ENCODE measurements at places on chromosomes 6 and 20.

DNA sequence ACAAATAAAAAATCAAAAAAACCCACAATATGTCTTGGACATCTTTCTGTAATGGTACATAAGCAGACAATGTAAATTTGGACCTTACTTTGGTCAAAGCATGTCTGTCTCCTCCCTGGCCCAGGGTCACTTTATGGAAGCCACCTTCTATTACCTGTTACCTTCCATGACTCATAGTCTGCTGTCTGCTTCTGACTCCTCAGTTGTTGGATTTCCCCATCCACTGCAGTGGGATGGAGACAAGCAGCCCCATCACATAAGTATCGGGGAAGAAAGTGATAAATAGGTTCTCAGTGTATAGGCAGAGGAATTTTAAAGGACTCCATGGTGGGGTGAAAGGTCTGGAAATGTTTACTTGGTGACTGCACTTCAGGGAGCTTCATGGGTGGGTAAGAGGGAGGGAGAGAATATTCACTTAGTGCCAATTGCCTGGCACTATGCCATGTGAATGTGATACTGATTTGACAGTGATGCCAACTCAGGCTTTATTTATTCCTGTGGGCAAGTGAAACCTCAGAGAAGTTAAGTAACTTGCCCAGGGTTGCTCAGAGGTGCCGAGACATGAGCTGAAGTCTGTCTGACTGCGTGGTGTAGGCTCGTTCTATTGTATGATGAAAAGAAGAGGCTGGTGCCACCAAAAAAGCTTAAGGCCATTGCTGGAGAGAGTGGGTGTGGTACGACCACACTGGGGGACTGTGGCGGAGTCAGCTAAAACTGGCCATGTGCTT lies 175.6 kb upstream of the RNF24 start:
- no peak for DNase-seq

DNA sequence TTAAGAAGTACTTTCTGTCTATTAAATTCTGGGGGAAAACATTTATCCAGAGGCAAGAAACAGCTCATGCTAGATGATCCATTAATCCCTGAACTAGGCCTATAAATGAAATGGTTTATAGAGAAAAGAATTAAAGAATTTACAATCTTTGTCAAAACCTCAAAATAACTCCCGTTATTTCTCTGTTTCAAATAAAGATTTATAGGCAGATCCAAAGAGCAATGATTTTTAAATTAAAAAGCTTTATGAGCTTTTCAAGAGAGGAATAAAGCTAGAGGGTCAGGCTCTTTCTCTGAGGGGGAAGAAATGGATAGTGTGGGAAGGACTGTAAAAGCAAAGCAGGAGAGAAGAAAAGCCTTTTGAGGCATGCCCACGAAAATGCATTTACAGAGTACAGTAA lies 82.5 kb upstream of the OGFRL1 start:
- no peak for DNase-seq

- DNase-seq = no peak
Observed at GRCh38 chr6:123598011-123598410, 38.7 kb downstream of the TRDN start.

DNA sequence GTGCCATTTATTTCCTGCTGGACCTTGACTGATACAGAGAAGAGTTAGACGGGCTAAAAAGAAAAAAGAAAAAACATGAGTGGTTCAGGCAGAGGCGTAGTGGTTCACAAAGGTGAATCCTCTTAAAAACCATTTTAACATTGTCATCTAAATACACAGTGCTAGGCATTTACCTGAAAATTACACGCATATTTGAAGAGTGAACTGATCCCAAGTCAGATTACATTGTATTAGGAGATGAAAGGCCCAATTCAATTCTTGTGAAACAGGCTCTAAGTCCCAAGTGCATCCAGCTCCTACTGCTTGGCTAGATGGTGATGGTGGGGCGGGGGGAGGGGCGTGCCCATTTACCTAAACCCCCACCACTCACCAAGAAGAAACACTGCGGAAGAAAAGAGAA lies 46.7 kb upstream of the ATXN1 start:
- no peak for DNase-seq

- DNase-seq = peak; percentile 32
Observed at GRCh38 chr6:106439459-106439858, 78.9 kb downstream of the CRYBG1 start.

GRCh38 chr6:137370871-137371633 lies 123.1 kb downstream of the OLIG3 start:
- no peak for DNase-seq

DNA sequence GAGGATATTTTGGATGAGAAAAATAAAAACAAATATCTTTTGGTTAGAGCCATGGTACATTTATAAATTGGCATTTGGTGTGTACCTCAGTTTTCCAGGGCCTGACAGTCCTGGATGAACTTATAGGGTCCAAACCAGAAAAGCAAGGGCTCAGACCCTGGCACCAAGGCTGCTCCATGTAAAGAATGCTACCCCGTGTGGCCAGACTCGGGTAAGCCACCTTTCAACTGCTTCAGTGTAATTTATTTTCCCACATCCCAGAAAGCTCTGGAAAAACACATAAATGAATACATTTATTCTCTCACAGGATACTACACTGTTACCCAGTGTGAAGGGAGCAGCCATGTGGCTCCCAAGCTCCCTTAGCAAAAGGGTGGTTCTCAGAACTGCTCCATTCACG lies 13.8 kb downstream of the MRPL14 start:
- no peak for DNase-seq

DNA sequence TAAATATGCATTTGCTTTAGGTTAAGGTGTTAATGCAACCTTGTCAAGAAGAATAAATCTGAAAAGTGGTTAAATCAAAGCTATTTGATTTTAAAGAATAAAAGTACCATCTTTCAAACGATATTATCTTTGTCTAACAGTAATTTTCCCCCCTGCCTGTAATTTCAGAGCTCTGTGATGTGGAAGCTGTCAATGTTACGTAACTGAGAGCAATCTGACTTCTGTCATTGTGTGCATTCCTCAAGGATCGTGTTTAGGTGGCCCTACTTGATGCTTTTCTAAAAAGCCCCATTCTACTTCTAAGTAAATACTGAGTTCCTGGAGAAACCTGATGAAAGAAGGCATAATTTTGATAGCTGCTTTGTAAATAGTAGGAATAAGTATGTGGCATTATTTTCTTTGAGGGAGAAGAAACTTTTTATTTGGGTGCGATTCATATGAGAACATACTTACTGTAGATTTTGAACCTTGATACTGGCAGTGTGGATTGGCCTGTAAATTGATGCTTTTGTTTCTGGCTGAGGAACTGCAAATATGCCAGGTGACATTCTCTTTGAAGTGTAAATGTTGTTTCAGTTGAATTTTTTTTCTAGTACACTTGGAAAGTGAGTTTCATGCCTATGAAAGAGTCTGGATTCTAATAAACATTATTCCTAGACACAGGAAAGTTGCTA lies 529.6 kb upstream of the FLRT3 start:
- no peak for DNase-seq

DNA sequence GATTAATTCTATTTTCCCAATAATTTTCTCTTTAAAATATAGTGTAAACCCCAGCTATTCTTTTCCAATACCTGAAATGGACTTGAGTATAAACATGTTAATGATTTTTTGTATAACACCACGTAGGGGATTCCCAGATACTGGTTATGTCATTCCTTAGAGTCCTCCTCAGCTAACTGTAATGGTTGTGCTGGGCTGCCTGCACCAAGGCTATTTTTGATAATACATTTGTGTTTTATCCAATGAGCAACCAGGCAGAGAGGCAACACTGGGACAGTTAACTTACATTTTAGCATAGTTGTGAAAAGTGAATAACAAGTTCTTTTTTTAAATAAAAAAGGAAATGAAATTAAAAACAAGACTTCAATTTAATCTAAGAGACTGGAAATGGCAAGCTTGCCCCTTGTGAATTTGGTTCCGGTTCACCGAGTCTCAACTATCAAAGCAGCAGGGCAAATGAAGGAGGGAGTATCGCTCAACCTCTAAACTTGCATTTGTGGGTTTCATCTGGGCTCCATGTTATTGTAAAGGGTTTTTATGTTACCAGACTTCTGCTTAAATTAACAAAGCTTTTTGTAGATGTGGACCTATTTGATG lies 18.8 kb upstream of the BACH2 start:
- no peak for DNase-seq

DNA sequence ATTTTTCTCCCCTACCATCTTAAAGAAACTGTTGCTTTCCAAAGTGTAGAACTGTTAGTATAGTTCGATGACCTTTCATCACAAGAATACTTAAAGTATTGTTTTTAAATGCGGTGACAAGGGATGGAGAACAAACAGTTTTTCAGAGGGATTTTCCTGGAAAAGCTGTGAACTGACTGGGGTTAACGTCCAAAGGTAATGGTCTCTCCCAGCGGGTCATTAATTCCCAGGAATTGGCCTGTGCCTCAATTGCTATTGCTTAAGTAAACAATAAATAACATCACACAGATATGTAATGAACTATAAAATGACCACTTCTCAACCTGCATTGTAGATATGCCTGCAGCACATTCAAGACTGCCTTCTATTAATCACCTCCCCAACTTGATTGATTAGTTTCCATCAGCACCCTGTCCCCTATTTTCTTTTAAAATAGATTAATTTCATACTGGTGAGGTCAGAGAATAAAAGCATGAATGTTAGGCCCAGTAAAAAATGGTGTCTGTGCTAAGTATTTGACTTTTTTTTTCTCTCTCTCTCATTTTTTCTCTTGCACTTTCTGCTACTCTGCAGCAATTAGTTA lies 268.2 kb downstream of the SAMD5 start:
- DNase-seq = no peak

DNA sequence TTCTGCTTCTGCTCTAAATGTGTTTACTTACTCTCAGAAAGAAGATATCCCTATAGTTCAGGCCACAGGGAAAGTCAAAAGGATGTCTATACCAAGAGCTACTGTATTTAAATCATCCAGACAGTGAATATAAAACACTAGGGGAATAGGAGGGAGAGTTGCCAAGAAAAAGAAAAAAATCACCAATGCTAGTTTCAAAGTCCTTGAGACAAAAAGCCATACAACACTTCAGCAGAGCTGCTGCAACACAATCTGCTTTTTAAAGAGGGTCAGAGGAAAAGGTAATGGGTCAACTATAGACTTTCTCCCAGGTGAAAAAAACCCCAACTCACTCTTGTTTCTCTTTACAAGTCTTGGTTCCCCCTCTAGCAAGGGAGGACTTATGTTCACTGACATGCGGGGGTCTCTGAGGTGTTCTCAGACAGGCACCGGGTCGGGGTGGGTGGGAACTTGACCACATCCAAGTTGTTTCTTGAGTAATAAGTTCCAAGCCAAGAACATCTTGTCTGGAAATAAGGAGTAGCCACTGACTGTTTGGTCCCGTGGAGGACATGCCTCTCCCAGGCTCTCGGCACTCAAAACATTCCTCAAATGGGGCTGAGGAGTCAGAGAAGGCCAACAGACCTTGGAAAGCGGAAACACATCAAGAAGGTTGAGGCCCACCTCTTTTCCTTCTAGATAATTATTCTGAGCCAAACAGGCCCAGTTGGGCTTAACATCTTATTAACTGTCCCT lies 47.7 kb downstream of the GJA10 start:
- DNase-seq = no peak

DNA sequence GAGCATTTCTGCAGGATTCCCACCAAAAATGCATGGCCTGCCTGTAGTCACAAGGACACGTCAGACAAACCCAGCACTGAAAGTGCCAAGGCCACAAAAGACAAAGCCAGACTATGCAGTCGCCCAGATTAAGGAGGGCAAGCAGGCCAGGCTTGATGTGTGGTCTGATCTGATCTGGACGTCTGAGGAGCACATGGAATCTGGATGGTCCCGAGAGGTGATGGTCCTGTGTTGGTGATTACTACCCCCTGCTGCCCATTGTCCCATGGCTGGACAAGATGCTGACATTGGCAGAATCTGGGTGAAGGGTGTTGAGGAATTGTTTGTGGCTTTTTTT lies 17.1 kb downstream of the NPEPL1 start:
- no peak for DNase-seq

- DNase-seq = peak; percentile 75
Observed at GRCh38 chr20:1900321-1900801, 5.2 kb downstream of the SIRPA start.

- no peak for DNase-seq
Observed at GRCh38 chr20:2264118-2264517, 31.7 kb upstream of the TGM3 start.

DNA sequence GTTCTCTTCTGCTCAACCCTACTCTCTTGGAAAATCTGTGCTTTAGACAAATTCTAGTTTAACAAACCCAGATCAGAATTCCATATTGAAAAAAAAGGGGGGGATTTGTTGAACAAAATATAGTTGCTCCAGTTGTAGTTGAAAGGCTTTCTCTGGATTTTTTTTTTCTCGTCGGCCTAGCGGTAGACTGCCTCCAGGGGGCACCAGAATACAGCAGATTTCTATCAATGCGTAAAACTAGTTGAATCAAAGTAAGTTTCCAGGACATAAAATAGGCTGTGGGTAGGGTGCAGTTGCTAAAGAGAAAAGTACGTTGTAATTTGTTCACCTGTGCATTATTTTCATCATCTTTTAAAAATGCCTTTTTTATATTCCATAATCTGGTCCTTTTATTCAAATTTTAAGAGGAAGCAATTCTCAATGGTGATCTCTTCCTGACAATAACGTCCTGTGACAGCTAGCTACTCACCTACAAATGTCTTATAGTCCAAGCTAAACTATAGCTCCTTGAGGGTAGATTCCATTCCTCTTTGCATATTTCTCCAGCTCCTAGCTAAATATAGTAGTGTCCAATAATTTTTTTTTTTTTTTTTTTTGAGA lies 105.4 kb downstream of the PERP start:
- DNase-seq = peak; percentile 25

DNA sequence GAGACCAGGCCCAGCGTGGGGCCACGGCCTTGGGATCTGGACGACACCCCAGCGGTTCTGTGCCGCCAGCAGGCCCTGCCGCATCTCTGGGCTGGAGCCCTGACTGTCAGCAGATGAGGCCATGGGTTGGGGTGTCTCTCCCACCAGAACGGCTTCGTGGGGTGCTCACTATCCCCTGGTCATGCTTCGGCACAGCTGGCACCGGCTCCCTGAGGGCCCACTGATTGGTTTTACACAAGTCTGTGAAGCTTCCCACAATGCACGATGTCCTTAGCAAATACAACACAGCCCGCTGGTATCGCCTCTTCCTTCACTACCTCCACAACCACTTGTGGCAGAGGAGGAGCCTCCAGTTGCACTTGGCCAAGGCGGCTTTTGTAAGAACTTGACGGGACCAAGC lies 94.3 kb downstream of the THBS2 start:
- no peak for DNase-seq

DNA sequence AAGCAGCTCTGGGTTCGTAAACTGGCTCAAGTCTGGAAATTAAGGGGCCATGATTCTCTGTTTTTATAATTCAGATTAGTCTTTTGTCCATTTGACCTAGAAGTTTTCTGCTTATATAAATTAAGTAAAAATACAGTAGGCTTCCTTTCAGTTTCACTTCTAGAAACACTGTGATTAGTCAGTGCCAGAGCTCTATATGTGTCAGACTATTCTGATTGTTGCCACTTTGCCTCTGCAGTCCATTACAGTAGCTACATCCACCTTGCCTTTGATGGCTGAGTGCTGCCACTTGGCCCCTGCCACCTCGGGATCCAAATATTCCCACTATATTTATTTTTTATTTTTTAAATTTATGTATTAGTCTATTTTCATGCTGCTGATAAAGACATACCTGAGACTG lies 7.9 kb downstream of the ZC2HC1B start:
- peak; percentile 13 for DNase-seq

- DNase-seq = no peak
Observed at GRCh38 chr6:76942203-76942966, 520.9 kb downstream of the HTR1B start.

Measured in LHCN-M2 (cell line).